Neural crest cell (in vitro differentiated cells): ENCODE measurements at places on chromosomes 2 and 18. TPM values are rescaled to one million over a fixed set of nuclear protein-coding genes. Genes with fewer than 3 reads are reported as not detected.

DNA sequence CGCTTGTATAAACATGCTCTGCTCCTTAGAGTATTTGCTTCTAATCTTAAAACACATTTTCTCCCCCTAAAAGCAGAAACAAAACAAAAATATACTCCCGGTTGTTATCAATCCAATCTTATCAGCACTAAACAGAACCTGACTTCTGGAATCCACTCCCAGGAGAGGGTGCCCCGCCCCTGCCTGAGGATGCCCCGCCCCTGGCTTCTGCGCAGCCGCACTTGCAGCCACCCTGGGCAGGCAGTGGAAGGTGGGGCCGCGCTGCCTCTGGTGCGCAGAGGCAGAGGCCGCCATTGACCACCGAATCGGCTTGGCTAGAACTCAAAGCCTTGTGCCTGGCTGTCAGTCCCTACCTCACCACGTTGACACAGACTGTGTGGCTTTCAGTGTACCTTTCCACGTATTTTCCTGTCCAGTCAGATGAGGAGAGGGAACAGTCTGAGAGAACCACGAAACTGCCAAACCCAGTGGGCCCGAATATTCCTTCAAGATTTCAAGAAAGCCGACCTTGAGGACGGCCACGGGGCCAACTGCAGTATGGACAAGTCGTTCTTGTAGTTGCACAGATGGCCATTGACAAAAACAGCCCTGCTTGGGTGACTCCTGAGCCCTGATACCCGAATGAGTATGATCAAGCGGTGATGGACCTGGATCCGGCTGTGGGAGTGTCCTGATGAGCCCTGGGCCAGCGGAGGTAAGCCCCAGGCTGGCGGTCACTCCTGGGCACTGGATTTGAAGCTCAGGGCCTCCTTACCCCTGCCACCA lies 46.2 kb upstream of the ARHGAP28 start:
- no peak for DNase-seq

DNA sequence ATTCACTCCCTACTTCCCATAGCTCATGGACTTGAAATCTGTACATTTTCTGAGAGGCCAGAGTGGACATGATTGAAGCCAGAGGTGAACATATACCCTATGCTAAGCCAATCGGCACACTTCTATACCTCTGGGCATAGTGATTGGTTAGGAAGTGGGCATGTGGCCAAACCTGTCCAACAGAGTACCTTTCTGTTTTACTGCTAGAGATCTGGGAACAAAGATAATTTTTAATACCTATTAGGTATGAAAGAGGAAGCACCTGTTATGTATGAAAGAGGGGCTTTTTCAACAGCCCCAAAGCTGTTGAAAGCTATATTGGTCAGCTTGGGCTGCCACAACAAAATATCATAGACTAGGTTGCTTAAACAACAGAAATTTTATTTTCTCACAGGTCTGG lies 27.7 kb downstream of the METTL8 start:
- DNase-seq = no peak

Gene REG3A
- total RNA-seq = not detected in 2 replicates

GRCh38 chr2:56687169-56687568 lies 503.4 kb downstream of the CCDC85A start:
- DNase-seq = no peak

DNA sequence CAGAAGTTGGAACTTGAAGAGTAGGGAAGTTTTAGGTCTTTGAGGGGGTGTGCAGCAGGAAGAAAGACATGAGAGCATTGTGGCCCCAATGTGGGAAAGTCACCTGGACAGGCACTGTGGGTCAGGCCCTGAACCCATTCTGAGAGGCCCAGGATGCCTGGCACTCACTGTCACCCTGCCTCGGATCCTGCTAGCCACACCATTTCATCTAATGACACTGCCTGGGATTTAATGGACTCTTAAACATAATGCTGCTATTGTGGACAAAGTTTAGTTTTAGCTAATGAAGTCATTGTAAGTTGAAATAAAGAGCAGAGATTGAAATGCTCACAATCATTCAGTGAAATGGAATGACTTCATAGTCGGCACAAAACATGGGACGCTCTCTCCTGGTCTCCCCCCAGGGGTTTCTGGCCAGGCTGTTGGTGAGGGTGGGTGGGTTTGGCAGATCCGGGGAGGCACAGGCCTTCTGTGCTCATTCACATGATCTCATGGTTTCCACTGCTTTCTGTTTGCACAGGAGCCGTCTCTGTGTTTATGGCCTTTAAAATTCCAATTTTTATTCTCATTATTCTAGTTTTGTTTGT lies 141.8 kb upstream of the KLHL29 start:
- DNase-seq = no peak

DNA sequence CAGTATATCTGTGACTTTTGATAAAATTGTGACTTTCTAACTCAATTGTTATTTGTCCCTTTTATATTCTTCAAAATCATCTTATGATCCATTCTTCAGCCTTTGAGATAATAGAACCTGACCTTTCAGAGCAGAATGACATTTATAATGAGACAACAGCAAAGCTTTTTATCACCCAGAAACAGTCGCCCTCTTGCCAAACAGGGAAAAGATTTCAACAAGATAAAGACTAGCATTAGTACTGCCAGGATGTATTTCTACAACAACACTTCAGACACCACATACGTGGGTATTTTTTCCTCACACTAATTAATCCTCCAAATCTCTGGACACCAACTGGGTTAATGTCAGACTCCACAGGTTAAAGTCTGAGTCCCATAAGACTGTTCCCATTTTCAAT lies 249.0 kb downstream of the ZNF804A start:
- DNase-seq = no peak
